Ascending aorta (tissue), 2 donors: ENCODE measurements at places on chromosomes 11 and 22.
A peak's percentile ranks its signal among the peaks of the same experiment; 100 is the strongest.

- peak; percentile 98 for DNase-seq
These were observed at the start of gene TIGD3 for GRCh38 chr11:65354265-65355012. Gene TIGD3 (plus strand): TSS chr11:65354751. CDS start chr11:65355809, 1,058 bp downstream.

GRCh38 chr11:125228445-125228844 lies 63.9 kb downstream of the PKNOX2 start:
- DNase-seq: no peak

DNA sequence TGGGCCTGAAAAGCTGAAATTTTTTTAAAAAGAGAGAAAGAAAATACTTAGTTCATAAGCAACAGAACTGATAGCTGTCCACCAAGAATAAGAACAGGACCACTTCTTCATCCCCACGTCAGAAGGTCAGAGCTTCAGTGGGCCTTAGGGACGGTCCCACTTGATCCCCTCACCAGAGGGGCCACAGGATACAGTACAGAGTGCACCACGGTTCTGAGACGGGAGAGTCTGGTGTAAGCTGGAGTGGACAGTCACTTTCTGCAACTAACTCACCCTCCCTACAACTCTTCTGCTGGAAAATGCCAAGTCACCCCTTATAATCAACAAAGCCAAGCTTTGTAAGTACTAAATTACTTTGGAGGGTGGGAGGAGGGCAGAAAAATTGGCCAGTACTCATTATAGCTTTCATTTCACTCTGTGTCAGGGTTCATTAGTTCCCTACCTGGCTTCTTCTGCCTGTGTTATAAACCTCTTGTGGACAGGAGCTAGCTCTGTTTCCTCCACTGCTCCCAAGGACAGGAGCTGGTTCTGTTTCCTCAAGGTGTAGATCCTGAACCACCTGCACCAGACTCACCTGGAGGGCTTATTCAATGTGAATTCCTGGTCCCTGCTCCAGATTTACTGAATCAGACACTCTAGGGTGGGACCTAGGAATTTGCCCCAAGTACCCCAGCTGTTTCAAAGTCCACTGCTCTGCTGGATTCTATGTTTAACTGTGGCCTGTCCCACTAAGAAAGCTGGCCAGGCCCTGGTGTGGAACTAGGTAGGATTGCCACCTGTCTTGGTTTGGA lies 39.6 kb downstream of the SCGB1A1 start:
- DNase-seq: no peak

GRCh38 chr11:17171916-17172315 lies 35.9 kb downstream of the PIK3C2A start:
- no peak for DNase-seq

GRCh38 chr11:33291004-33291777 lies 34.0 kb downstream of the HIPK3 start:
- no peak for DNase-seq

GRCh38 chr22:32603651-32604540 lies 129.3 kb downstream of the FBXO7 start:
- no peak for DNase-seq

GRCh38 chr11:79089601-79090000 lies 351.2 kb downstream of the TENM4 start:
- DNase-seq: no peak

DNA sequence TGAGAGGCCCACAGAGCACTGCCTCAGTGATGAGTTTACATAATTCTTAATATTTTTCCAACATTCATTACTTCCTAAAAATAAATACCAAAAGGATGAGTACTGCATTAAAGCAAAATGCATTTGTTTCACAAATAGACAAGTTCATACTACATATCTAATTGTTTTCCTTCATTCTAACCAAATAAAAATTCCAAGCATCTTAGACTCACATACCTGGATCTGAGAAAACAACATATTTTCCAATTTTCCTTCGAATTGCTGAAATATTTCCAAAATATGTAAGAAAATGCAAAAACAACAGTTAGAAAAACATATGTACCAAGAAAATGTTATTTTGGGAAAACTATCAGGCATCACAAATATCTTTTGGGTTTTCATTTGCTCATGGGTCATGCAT lies 127.9 kb upstream of the CEP126 start:
- no peak for DNase-seq

DNA sequence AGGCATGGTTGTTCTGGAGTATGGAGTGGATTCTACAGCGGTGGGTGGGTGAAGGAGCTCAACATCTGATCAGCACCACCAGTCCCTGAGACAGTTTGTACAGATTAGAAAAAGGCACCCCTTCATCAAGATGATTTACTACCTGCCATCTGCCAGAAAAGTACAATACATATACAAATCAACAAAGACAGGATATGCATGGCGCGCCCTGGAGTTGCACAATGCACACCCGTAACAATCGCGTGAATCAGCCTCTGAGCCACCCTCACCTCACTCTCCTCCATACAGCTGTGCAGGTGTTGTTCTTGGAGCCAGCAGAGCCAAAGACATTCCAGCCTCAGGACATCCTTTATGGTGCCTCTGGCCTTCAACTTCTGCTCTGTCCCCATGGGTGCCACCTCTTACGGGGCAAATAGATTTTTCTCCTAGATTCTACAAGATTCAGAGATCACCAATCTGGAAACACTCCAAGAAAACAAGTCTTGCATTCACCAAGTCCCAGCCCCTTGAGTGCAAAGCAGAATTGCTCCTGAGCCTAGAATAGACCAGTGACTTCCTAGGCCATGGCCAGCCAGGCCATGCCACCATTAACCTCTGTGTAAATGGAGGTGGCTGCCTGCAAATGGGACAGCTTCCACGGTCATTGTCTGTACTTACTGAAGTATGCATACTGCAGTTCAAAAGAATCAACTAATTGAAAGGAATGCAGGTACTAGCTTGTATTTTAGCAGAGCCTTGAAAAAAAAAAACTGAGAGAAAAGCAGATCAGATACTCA lies 490.9 kb downstream of the SOX6 start:
- DNase-seq: no peak

- no peak for DNase-seq
These were observed 4.3 kb downstream of the CYB561A3 start for GRCh38 chr11:61357233-61357893.

GRCh38 chr11:118961591-118961990 lies 5.5 kb downstream of the UPK2 start:
- DNase-seq: no peak

DNA sequence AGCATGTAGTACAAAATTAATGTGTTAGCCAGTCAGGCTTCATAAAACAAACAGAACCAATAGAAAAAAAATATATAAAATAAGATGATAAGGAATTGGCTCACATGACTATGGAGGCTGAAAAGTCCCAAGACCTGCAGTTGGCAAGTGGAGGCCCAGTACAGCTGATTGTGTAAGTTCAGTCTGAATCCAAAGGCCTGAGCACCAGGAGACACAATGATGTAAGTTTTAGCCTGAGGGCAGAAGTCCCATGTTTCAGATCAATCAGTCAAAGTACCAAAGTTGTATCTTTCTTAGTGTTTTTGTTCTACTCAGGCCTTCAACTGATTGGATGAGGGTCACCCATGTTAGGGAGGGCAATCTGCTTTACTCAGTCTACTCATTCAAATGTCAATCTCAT lies 14.3 kb upstream of the OR10D3 start:
- no peak for DNase-seq

- no peak for DNase-seq
These were observed 64.4 kb downstream of the NAV2 start for GRCh38 chr11:19777039-19777376.

- DNase-seq: peak; percentile 42
These were observed 1056.0 kb downstream of the TBC1D22A start for GRCh38 chr22:47818496-47818895.

DNA sequence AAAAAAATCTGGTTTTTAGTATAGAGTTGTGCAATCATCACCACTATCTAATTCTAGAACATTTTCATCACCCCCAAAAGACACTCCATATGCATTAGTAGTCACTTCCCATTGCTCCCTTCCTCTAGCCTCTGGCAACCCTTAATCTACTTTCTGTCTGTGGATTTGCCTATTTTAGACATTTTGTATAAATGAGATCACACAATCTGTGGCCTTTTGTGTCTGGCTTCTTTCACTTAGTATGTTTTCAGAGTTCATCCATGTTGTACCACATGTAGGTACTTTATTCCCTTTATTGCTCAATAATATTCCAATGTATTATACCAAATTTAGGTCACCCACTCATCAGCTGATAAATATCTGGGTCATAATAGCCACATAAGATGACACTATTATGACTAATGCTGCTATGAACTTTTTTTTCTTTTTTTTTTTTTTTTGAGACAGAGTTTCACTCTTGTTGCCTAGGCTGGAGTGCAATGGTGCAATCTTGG lies 67.5 kb upstream of the SCUBE2 start:
- no peak for DNase-seq

- DNase-seq: no peak
These were observed 58.4 kb downstream of the RTL6 start for GRCh38 chr22:44439356-44440223.

DNA sequence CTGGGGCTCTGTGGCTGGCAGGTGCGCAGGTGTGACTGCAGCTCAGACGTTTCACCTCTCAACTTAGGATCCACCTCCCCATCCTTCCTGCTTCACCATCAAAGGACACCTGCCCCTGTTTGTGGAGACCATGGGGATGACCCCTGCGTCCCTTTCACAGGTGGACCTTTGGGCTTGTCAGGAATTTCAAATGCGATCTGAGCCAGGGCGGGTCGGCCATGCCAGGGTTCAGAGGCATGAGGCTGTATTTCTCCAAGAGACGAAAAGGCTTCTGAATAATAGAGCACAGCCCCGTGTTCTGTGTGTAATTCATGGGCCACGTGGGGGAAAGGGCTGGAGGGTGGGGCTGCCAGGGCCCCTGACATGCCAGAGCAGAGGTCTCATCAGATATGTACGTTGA lies 668.0 kb downstream of the BRD1 start:
- DNase-seq: no peak

DNA sequence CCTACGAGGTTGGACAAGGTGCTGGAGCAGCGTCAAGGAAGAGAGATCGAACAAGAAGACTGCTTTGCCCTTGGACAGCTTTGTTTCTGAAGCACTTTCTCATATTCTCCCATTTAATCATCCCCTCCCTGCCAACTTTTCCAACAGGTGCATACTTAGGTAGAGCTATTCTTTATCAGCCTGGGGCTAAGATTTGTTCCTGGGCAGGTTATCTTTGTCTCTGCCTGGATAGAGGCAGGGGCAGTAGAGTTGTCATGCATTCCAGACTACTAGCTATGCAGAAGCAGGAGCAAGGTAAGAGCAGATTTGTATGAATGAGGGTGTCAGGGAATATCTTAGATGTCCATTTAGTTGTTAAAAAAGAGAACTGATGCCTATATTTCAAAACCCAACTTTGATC lies 82.3 kb downstream of the PTPRJ start:
- no peak for DNase-seq

DNA sequence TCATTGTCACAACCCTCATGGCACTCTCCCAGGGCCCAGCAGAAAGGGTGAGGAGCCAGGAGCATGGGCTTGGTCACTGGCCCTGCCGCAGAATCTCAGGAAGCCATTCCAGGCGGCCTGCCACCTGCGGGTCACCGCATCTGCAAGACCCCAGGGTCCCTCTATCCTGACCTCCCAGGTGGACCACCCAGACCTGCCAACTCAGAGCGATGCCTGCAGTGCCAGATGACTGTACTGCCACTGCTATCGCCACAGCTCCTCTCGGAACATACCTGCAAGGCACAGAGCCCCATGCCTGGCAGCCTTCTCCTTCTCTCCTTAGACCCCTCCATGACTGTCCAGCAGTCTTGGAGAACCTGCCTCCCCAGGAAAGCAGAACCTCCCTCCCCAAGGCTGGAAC lies 26.4 kb upstream of the ELFN2 start:
- no peak for DNase-seq

- no peak for DNase-seq
These were observed 2.1 kb downstream of the APOBEC3B start for GRCh38 chr22:38984224-38984623.

DNA sequence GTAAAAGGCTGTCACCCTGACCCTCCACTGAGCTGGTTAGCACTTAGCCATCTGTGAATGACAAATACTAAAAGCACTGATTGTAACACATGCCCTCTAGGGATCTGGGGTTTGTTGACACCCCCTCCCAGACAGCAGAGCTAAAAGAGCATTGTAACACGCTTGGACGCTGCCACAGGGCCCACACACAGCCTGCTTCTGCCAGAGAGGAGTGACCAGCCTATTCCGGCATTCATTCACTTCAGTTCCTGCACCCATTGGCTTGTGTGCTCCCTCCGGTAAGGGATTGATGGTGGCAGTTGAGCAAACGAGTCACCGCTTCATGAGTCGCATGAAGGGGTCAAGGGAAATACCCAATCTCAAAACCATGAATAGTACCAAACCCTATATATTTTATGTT lies 15.8 kb downstream of the OR10D3 start:
- DNase-seq: no peak

DNA sequence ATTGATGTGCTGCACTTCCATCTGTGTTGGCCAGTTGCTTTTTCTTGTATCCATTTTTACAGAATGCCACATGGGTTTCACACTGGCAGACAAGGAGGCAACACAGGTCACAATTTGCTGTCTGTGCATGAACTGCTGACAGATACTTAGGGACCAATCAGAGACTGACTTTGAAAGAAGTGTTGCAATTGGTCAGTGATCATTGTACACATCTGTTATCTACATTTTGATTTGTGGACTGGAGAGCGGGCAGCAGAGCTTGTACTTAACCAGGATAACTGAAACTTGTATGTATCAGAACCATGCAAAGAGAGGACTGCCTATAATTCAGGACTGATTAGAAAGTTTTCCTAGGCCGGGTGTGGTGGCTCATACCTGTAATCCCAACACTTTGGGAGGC lies 21.8 kb downstream of the PRR5 start:
- DNase-seq: no peak

DNA sequence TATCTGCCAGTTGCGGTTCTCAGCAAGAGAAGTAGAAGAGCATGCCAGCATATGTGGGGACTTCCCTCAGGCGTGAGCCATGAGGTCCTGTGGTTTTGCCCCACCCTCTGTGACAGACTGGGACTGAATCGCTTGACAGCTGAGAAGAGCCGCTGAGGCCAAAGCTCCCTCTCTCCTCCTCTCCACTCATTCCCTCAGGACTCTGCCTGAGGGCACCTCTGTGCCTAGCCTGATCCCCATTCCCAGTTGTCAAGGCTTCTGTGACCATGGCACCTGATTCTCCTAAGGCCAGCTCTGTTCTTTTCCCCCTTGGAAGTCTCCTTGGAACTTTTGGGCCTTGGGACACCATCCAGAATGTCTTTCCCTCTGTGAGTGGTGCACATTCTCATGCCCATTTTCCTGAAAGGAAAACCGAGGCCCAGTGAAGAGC lies 27.0 kb downstream of the ART5 start:
- no peak for DNase-seq

- no peak for DNase-seq
These were observed 24.2 kb downstream of the OR5B17 start for GRCh38 chr11:58334708-58335107.

DNA sequence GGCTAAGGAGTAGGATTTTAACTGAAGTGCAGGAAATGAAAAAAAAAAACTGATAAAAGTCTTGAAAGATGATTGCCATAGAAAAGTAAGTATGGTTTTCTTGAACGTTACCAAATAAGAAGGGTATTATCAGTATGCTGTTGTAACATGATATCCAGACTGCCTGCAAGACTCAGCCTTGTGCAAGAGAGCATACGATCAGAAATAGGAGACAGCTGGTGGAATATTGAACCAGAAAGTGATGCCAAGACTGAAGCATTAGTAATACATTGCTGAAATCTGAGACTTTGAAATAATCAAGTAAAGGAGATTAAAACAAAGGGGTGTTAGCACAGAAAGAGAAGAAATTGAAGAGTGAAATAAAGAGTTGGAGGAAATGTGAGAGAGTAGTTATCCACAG lies 452.7 kb upstream of the CNTN5 start:
- DNase-seq: no peak
